EL (cell line): ENCODE measurements at places on chromosomes 7 and 10.

DNA sequence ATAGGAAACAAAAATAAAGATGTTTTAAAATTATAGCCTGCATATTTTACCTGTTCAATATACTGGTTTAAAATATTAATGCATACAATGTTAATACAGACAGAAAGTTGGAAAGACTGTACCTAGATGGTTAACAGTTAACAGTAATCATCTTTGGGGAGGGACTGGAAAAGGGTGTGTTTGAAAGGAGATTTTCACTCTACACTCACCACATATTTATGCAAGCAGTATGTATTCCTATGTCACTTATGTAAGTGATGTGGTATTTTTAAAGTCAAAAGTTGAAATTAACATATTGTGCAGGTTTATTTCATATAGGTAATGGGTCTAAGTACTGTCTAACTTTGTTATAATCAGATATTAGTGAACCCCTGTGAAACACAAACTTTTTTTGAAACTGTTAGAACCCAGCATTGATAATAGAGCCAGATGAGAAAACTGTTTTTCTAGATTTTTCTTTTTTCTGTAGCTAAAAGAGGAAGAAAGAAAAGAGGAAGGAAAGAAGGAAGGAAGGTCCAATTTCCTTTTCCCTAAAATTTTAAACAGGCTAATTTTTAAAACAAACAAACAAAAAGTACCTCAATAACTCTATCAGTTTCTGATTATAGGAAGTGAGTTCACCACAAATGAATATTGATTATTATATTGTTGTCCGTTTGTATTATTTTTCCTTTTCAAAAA lies 9.0 kb upstream of the STARD3NL start:
- DNase-seq: no peak

DNA sequence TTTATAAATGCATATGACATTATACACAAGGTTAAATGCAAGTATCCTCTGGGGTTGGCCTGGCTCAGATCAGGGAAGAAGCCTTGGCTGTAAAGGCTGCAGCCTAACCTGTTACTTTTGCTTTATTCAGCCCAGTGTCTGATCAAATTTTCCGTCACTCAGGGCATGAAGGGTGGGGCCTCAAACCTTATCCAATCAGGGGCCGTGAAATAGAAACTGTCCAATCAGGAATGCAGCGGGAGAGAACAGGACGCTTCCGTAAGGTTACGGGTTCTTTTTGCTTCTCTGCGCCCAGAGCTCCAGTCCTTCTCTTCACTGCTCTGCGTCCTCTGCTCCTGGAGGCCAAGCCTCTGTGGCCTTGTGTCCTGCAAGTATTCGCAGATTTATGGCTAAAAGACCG lies at the start of gene ZNF716:
Gene ZNF716, plus strand, starts transcription at position 274 of the 400 bp plus-strand sequence. Its CDS starts 112 bp downstream, at position 386.
- no peak for DNase-seq

DNA sequence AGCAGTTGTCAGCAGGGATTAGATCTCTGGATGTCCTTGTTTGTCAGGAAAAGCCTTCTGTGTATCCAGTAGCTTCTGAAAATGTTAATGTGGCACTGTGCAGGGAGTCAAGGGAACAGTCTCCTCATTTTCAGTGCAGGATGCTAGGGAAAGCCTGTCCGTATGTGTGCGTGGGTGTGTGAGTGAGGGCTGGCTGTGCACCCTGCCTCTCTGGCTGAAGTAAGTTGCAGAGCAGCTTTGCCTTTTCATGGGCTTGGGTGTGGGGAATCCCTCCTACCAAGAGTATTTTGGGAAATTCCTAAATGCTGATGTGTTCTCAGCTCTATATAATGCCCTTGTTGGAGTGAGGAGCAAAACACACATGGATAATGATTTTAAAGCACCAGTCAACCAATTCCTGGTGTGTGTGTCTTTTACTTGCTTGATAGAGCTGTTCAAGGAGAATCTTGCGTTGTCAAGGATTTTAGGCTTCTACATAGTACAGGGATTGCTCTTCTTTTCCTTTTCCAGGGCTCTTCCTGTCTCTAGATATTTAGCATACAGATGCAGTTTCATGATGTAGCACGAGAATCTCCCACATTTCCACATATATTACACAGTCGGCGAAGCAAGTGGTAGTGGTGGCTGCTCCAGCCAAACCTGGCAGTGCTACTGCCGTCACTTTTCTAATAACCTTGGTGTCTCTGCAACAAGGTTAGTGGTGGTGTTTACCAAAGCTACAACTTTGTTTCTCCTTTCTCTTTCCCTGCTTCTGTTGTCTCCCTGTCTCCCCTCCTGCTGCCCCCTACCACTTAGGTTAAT lies 92.8 kb downstream of the MCU start:
- DNase-seq: peak; percentile 89

- DNase-seq: no peak
Measured at GRCh38 chr10:105278439-105278838, 637.3 kb downstream of the SORCS3 start.

DNA sequence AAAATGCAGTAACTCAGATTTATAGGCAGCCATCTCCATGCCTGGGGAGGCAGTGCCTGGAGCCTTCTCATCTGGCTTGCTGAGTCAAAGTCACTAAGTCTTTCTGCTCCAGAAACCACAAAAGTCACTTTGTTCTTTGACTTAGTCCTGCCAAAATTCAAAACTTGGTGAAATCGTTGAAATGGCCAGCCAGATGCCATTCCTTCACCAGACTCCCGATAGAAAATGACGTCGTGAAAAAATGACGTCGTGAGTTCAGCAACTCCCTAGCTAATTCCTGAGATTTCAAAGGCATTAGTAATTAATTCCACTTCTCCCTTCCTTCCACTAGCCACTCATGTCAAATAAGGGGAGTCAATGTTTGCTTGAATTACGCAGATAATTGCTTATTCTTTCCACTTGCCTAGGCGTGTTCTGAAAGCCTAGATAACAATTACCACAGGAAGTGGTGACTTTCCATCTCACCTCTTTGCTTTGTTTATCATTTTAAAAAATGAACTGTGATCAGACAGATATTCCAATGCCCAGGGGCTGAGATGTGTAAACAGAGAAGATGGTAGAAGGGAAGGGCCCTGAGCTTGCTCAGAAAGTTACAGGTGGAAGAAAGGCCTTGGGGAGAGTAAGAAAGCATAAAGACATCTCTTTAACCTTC lies 48.5 kb upstream of the OSBPL3 start:
- DNase-seq: peak; percentile 98

GRCh38 chr10:124944982-124945381 lies 3.1 kb downstream of the ZRANB1 start:
- DNase-seq: peak; percentile 16

DNA sequence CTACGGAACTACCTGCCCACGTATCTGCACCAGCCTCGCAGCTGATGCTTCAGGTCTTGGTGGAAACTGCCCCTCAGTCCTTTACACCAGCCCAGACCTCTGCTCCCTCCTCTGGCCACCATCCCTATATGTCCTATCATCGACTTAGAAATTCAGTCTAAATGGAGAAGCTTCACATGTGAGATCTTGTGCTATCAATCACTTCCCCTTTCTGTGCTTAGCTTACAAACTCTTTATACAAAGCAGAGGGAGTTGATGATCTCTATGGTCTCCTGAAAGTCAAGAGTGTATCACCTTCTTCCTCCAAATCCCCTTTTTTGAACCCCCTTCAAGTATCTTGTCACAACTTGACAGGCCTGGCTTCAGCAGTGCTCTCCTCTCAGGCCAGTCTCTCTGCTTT lies 30.7 kb downstream of the ZNF777 start:
- no peak for DNase-seq

GRCh38 chr7:39510864-39511354 lies 55.3 kb upstream of the YAE1 start:
- DNase-seq: peak; percentile 64

GRCh38 chr7:25759286-25759685 lies 392.7 kb upstream of the NFE2L3 start:
- DNase-seq: no peak

DNA sequence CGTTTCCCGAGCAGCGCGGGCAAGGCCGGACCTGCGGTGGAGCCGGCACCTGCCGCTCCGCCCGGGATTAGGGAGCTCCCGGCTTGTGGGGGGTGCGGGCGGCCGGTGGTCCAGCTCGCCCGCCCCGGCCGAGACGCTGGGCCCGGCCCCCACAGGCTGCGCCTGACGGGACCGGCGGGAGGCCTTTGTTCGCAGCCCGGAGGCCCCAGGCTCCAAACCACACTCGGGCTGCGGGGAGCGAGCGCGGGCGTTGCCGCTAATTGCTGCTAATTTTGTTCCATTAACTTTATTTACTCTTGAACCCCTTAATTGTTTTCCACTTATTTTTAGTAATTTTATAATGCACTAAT lies 9.6 kb downstream of the UNCX start:
- DNase-seq: no peak

DNA sequence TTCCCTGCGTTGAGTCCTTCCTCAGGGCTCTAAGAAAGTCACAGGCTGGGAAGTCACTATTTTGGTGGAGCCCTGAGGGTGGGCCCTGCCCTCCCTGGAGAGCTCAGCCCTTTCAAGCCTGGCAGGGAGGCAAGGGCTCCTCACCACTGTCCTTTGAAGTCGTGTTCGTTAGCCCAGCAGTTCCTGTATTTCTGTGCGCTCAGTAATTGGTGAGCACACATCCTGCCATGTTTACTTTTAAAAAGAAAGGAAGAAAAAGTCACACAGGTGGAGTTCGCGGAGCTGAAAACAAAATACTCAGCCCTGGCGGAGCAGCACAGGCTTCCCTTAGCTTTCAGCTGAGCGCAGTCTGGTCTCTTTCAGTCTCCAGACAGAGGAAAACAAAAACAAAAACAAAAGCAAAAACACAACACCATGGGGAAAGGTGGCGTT lies 37.1 kb downstream of the PRKCQ start:
- no peak for DNase-seq
